ENCODE measurements at places on chromosomes 5 and 9. TPM values are rescaled to one million over a fixed set of nuclear protein-coding genes. Genes with fewer than 3 reads are reported as not detected.
A peak's percentile ranks its signal among the peaks of the same experiment; 100 is the strongest.

GRCh38 chr9:128106181-128106939, 21.2 kb downstream of the PTGES2 start:
- DNase-seq: peak; percentile 75

DNA sequence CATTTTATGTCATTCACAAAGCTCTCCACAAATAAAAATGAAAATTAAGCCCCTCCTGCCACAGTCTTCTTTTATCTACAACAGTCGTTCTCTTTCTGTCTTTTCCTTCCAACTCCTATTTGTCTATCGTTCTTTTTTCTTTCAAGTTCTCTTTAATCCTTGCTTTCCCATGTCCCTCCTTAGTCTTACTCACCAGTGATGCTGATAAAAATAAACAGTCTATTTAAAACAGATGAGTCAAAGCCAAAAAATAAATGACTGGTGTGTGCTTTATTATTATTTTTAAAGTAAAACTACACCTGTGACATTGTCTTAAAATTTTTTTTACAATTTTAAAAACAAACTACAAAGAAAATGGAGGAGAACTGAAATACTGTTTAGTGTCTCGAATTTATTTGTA, 137.1 kb upstream of the TMEM161B start:
- no peak for DNase-seq

GRCh38 chr9:76876098-76876497, 29.8 kb downstream of the PRUNE2 start:
- no peak for DNase-seq

GRCh38 chr5:104363567-104363966, 801.0 kb upstream of the NUDT12 start:
- peak; percentile 44 for DNase-seq

GRCh38 chr5:139369181-139369580, 13.9 kb downstream of the SLC23A1 start:
- peak; percentile 72 for DNase-seq

- no peak for DNase-seq
These were observed 275.2 kb upstream of the IRX1 start for GRCh38 chr5:3320317-3320875.

GRCh38 chr5:90014420-90014819, 395.1 kb downstream of the CETN3 start:
- DNase-seq: no peak

GRCh38 chr5:158741296-158741695, 358.4 kb downstream of the EBF1 start:
- DNase-seq: no peak

- no peak for DNase-seq
These were observed 171.4 kb upstream of the NFIB start for GRCh38 chr9:14485366-14485765.

DNA sequence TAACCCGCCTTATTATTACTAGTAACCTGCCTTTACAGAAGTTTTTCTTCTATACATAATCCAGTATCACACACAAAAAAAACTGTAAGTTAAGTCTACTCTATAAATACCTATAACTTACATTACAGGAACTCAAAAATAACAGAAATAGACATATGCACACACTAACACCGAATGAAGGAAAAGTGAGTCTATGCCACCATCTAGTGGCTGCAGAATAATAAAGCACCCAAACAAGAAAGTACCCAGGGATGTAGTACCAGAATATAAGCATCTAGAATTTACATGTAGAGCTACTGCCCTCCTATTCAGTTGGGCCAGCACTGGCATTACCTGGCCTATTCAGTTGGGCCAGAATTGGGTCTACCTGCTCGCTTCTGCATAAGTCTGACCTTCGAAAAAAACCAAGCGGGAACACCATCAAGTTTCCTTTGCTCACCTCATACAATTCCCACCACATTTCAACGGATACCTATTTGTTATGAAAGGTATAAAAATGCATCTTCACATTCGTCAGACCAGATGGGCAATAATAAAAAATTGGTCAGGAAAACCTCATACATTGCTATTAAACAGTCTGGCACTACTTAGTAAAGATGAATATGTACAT, 4.0 kb upstream of the NIPSNAP3A start:
- DNase-seq: no peak

- DNase-seq: peak; percentile 91
These were observed 28.1 kb upstream of the F2RL1 start for GRCh38 chr5:76790632-76791290.

DNA sequence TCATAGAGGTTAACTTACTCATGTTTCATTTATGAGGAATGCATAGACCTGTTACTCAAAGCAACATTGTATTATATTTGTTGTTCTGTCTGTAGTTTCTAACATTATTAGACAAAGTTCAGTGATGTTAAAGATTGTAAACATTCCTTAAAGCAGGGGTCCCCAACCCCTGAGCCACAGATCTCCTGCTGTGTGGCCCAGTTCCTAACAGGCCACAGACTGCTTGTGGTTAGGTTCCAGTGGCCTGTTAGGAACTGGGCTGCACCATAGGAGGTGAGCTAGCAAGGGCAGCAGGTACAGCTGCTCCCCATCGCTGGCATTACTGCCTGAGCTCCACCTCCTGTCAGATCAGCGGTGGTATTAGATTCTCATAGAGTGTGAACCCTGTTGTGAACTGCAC, 181.1 kb downstream of the KDM4C start:
- DNase-seq: no peak

DNA sequence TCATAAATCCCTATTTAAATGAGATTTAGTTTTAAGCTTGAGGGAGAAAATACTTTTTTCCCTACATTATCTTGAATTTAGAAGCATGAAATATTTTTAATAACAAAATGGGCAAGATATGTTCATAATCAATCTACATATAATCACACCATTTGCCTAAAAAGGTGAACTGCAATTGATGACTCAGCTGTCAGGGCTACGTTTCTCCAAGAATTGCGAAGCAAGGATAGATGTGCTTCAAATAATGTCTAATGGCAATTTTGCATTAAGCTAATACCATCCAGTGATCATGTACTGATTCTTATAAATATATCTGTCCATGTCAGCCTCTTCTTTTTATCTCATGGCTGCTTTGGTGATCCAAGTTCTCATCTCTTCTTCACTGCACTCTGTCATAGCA, 404.4 kb downstream of the MAN2A1 start:
- no peak for DNase-seq

DNA sequence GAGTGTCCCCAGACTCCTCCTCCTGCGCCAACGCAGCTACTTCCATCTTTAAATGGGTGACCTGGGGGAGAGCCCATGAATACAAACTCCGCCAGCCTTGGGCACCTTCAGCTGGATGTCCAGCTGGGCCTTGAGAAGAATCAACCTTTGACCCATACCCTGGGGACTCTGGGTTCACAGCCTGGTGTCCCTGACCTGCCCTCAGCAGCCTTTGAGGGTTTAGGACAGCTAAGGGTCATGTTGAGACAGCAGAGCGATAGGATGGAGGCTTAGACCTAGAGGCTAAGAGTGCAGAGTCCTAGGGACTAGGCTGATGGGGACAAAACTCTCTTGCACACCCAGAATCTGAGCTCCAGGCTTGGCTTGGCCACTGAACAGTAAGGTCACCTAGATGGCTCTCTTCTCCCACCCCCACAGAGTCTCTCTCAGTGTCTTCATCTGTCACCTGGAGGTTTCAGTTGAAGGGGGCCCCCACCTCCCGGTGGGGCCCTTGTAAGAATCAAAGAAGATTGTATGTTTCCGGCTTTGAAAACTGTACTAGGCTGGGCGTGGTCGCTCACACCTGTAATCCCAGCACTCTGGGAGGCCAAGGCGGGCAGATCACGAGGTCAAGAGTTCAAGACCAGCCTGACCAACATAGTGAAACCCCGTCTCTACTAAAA, 6.7 kb upstream of the AQP3 start:
- DNase-seq: peak; percentile 46

- DNase-seq: peak; percentile 56
These were observed 93.6 kb upstream of the TLE4 start for GRCh38 chr9:79477955-79478771.

DNA sequence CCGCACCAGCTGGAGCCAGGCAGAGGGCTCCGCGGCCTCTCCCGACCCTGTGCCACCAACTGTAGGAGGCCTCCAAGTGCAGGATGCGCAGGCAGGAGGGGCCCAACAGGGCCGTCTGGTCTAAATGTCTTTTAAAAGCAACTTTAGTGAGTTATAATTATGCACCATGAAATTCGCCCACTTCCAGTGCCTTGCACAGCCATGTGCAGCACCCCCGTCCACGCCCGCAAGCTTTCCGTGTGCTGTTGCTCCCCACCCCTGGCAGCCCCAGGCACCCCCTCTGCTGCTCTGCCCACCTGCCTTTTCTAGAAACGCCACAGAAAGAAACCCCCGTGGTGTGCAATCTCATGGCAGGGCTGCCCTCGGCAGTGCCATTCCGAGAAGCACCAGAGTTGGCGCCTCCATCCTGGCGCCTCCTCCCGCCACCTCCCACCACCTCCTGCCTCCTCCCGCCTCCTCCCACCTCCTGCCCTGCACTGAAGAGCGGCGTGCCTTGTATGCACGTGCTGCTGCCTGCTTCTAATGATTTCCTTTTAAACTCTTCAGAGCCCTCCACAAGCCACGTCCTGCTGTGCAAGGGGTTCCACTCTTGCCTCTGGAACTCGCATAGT, 7.5 kb upstream of the SLC6A18 start:
- no peak for DNase-seq

- peak; percentile 58 for DNase-seq
These were observed 680 bp upstream of the RFK start for GRCh38 chr9:76394960-76395252.

DNA sequence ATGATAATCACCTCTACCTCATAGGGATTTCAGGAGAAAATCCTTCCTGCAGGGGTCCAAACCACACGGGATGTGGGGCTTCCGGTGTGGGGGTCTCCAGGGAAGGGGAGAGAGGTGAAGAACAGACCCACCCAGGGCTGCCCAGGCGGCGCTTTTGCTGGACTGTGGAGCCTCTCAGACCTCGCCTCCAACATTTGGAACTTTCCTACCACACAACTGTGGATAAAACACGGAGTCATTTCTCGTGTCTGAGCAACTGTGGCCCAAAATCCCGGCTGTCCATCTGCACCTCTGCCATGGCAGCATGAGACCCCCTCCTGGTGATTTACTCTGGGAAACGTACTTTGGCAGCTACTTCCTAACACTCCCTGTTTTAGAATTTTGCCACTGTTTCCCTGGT, 307.8 kb upstream of the IRX4 start:
- DNase-seq: no peak

- DNase-seq: no peak
These were observed 45.7 kb upstream of the TGFBR1 start for GRCh38 chr9:99058964-99059921.

DNA sequence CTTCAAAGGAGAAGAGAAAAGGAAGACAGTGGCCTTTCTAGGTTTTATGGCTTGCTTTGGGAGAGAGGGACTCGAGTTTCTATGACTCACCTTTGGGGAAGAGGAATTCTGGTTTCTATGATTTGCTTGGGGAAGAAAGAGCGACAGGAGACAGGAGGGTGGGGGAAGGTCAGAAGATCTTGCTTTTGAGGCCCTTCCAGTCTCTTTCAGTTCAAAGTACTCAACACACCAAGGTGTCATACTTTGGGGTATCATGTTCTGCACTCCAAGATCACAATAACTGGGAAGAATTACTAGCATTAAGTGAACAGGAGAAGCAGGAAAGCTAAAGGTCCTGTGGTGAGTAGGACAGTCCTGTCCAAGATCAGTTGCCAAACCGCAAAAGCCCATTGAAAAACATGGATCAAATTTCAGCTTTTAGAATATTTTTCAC, 324.5 kb downstream of the ARHGEF28 start:
- peak; percentile 58 for DNase-seq

DNA sequence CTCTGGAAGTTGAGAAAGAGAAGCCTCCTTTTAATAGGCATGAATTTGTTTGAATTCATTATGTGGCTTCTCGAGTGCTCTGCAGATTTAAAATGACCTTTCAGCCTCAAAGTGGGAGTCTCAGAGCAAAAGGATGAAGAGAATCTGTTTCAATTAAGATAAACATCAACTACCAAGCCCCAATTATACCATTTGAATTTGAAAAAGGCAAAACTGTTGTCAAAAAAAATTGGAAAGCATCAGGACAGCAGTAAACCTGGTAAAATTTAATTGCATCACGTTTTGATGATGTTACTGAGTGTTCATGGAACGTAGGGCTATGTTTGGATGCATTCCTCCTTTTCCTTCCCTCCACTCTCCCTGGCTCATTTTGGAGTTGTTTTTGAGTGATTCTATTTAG, 637.2 kb downstream of the PDE4D start:
- no peak for DNase-seq

DNA sequence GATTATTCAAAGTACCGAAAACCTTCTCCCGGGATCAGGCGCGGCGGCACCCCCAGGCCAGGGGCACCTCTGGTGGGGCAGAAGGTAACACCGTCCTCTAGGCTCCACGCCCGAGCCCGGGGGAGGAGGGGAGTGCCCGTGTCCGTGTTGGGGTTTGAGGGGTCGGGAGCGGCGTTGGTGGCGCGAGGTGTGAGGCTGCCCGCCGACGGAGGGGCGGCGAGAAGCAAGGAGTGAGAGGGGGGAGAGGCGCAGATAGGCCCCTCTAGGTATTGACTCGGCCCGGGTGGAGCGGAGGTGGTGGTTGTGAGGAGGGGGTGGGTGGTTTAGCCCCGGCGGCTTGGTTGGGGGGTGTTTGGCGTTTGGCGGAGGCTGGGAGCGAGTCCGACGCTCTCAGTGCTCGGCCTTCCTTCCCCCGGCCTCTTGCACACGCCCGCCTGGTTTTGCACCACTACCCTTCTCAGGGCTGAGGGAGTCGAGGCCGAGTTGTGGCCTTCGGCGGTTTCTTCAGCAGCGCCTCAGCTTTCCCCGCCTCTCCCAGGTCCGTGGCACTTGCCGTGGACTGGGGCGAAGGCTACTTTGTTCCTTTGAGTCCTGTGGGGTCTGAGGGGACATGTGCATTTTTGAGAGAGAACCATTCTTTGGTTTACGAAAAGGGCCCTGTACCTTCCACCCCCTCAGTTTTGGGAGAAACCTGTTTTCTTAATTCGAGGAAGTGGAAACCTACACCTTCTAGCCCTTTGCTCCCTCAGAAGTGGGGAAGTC, 450 bp downstream of the GPBP1 start:
- peak; percentile 73 for DNase-seq

DNA sequence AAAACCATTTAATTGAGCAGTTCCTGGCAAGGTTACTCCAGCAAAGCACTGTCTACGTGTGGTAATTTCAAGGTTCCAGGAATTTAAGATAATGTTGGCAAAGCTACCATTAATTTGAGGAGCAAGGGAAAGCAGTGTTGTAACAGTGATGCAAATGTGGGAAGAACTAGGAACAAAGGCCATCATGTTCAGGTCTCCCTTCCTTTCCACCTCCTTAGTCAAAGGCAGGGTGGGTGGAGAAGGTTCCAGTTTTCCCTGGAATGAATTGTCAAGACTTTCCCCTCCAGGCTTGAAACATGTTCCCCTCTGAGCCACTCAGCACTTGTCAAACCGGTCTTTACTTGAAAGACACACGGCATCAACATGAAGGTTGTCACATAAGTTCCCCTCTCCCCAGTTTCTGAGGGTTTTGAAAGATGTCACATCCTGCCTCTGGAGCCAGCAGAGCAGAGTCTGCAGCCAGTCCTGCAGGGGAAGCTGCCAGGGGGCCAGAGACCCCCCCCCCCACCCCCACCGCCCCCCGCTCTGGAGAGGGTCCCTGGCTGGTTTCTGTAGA, 226.0 kb downstream of the GAS1 start:
- DNase-seq: no peak

GRCh38 chr9:93592008-93592642, 15.7 kb downstream of the PHF2 start:
- no peak for DNase-seq

FOXI1 gene
- total RNA-seq: not detected

WDR38 gene
- total RNA-seq: not detected

PRR16 gene
- 30.4 TPM for total RNA-seq

PCDHB16 gene
- 1.1 TPM for total RNA-seq

SLC36A3 gene
- total RNA-seq: not detected

SPATA31E1 gene
- not detected for total RNA-seq

PCDHA2 gene
- total RNA-seq: under 0.01 TPM

CDC20B gene
- not detected for total RNA-seq

FBP1 gene
- not detected for total RNA-seq

RFX3 gene
- 2.9 TPM for total RNA-seq

C5orf58 gene
- total RNA-seq: not detected

FBXW2 gene
- total RNA-seq: 41.0 TPM
